Subcutaneous preadipocyte (primary cell): ENCODE measurements at places on chromosomes 11 and 22. TPM values are rescaled to one million over a fixed set of nuclear protein-coding genes. Genes with fewer than 3 reads are reported as not detected.

PGA3 gene
- 0.73 and 2.2 TPM in 2 replicates for total RNA-seq

MRGPRX3 gene
- not detected in 2 replicates for total RNA-seq

CRYBA4 gene
- total RNA-seq = not detected in 2 replicates

PRAME gene
- 0.20 and 0.37 TPM in 2 replicates for total RNA-seq

ACRV1 gene
- not detected in 2 replicates for total RNA-seq

CARNS1 gene
- under 0.01 TPM in 2 replicates for total RNA-seq
